ENCODE measurements at places on chromosomes 6 and 20.

GRCh38 chr6:43897571-43898302, 127.7 kb downstream of the VEGFA start:
- DNase-seq, result no peak

GRCh38 chr6:23620911-23621401, 505.1 kb upstream of the NRSN1 start:
- peak; percentile 72 for DNase-seq

DNA sequence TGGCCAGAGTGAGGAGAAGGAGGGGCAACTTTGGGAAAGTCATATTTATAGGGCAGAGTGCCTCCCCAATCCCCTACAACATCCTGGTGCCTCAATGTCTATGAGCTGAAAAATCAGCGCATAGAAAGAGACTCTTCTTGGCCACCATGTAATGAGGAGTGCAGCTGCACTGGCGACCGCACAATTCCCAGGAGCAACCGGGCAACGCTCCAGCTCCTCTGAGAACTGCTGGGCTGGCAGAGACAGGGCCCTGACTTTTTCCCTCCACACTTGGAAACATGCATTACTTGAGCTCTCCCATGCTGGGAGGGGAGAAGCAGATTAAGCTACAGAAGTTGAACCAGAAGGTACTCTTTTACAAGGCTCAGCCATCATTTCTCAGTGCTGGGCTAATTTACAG, 31.4 kb upstream of the MARCKS start:
- peak; percentile 93 for DNase-seq

- DNase-seq, result peak; percentile 93
Measured at GRCh38 chr20:47392015-47392720, 35.7 kb upstream of the ZMYND8 start.

- peak; percentile 37 for DNase-seq
Measured at GRCh38 chr6:92684386-92684785, 735.0 kb downstream of the EPHA7 start.

- DNase-seq, result no peak
Measured at GRCh38 chr6:63448229-63448628, 124.1 kb upstream of the LOC128125822 start.

DNA sequence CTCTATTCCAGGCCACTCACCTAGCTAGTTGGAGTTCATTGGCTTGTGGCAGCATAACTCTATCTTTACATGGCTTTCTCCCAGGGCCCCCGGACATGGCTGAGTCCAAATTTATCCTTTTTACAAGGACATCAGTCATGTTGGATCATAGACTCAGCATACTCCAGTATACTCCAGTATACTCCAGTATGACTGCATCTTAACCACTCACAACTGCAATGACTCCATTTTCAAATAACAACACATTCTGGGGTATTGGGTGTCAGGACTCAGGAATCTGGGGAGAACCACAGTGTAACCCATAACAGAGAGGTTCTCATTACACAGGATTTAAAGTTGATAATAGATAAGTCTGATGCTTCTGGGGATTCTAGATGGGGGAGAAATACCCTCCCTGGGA, 53.8 kb upstream of the TSHZ2 start:
- no peak for DNase-seq

DNA sequence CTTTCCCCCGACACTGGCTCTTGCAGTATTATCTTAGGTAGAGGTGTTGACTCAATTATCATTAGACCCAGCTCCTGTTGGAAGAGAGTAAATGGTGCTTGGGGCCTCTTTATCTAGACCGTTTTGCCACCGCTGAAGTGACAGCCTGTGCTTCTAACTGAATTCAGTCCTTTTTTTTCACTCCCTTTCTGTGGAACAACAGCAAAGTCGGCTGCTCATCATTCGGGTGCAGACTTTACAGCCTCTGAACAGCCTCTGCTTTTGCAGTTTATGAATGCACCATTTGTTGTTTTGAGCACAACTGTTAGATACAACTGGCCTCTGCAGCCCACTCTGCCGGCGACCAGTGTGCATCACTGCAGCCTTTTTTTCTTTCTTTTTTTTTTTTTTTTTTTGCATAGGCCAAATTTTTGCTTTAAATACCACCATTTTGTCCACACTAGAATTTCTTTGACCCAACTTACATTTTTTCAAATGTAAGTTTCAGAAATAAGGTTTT, 35.8 kb downstream of the RREB1 start:
- peak; percentile 45 for DNase-seq

DNA sequence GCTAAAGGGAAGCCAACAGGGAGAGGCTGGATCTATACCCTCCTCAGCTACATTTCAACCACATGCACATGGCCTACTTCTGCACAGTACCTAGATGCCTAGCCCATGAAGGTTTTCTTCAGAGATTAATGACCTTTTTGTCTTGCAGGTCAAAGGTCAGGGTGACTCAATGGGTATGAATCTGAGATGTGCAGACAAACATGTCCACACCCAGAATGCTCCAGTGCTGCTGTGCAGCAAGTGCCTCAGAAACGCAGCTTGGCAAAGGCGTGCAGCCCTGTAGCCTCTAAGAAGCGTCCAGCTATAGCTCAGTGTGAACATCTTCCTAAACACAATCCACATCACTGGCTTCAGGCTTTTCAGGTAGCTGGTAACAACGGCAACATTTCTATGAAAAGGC, 24.4 kb downstream of the MAP1LC3A start:
- peak; percentile 25 for DNase-seq

- DNase-seq, result no peak
Measured at GRCh38 chr6:6091608-6092002, 84.9 kb upstream of the NRN1 start.

- peak; percentile 62 for DNase-seq
Measured at GRCh38 chr6:219641-220198, 72.6 kb upstream of the DUSP22 start.

GRCh38 chr6:14547284-14547998, 429.9 kb downstream of the CD83 start:
- DNase-seq, result no peak

DNA sequence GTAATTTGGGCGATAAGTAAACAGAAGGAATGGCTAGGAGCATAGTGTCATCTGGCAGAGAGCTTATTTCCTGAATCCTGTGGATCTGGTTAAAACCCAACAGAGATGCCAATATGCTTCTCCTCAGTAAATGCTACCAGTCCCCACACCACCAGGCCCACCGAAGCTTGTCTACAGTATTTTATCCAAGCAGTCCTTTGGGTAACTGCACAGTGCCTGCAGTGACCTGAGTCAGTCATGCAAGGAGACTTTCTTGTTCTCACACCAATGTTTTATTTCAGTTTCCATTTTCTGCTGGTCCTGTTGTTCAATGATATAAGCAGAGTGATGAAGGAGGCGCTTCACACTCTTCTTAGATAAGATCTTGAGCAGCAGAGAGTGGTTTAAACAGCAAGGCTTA, 326.3 kb downstream of the RIMS1 start:
- no peak for DNase-seq

GRCh38 chr6:101730954-101731353, 337.4 kb downstream of the GRIK2 start:
- peak; percentile 32 for DNase-seq

GRCh38 chr20:59703046-59703445, 98.7 kb downstream of the PHACTR3 start:
- no peak for DNase-seq

GRCh38 chr6:41049521-41049920, 3.5 kb upstream of the APOBEC2 start:
- DNase-seq, result no peak

DNA sequence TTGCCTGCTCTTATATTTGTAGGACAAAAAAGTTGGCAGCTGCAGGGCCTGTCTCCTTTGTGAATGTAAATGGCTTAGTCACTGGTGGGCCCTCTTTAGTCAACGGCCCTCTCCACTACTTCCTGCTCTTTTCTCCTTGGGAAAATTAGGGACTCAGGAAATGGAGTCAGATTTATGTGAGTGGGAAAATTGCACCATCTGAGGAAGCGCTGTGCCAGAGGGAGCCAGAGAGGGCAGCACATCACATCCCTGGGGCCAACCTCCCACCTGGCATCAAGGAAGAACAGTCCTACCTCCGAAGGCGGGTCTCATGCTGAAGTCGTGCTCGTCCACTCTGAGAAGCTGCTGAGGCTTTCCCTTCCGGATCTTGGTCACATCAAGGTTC, 15.6 kb downstream of the GABRR2 start:
- DNase-seq, result peak; percentile 44

DNA sequence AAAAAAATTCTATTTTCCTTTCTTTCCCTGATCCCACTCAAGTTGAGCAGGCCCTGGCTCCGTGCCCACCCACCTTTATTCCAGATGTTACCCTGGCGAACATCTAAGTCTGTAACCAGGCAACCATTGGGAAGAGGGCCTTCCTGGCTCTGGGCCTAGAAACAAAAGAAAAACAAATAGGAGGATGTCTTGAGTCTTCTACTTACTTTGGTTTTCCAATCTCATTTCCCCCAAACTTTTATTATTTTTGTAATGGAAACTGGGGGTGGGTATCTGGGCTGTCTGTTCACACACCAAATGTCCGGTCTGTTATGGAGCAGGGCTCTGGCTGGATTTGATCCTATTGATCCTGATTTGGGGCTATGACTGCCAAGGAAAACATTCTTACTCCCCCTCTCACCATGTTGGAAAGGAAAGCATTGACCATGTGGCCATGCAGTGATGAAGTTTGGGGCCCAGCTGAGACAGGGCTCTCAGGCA, 744.1 kb downstream of the DHX35 start:
- DNase-seq, result peak; percentile 46

DNA sequence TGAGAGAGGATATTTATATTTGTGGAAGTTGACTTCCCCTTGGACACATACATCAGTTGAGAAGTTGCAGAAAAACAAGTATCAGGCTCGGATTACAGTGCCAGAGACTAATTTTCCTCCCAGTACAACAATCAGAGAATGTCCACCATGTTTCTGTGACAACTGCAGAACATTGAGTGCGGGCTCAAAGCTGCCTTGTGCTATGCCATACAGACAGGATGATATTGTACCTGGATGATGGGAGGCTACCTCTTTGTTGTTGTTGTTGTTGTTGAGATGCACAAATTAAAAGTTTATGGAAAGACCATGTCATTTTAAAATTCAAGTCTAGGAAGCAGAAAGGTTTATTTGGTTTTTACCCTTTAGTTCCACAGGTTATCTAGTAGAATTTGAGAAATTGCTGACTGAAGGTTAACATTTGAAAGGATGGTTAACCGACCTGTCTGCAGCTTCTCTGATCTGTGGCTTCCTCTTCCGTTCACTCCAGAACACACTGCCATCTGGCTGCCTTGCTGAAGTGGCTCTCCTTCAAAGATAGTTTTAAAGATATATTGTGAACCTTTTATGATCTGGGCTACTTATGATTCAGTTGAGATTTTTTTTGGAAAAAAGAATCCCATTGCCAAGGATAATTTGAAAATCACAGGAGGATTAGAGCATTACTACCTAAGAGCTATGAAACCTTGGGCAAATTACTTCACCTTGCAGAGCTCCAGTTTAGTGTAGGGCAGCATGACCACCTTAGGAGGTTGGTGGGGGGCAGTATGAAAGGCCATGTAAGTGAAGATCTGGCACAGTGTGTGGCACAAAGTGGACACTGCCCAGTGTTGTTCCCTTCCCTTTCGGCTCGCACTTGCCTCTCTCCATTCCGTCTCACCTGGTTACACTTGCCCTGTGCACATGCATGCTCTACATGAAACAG, 15.9 kb downstream of the TMEM200A start:
- DNase-seq, result no peak

DNA sequence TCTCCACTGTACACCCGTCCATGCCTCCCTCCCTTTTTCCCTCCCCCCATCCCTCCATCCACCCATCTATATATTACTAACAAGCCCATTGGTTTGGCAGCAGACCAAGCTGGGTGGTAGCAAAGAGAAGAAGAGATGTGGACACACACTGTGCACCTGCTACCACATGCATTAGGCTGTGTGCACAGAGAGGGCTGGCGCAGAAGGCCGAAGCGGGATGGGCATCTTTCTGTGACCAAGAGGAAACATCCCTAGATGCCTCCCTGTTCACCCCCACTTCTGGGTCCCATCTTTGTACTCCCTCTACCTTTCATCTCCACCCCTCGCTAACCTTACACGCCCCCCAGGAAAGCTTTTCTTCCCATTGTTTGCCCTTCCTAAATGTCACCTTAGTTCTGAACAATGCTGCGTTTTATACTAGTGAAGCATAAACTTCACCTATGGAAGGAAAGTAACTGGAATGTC, 64.9 kb upstream of the AFDN start:
- no peak for DNase-seq

- DNase-seq, result peak; percentile 65
Measured at GRCh38 chr6:111764238-111765175, 108.7 kb downstream of the FYN start.

DNA sequence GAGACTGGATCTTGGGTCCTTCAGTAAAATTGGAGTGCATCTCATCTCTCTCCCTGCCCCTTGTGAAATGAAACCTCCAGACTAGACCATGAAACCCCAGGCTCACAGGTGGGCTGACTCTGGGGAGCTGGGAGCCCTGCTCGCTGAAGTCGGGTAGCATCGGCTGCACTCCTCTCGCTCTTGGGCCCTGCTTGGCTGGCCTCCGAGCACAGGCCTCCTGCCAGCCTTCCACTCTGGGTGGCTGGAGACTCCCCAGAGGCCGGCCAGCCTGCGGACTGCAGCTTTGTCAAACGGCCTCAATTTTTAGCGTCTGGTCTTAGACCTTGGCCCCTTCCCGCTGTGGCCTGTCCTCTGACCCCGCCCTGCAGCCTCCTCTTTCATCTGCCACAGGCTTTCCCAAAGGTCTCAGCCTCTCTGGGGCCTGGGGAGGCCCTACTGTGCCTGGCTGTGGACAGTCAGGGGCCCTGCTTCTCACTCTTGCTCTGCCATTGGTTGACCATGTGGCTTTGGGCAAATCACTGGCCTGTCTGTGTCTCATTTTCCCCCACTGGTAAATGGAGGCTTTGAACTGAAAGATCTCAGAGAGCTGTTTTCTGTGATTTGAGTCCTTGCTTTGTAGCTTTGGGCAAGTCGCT, 45.1 kb downstream of the SRC start:
- DNase-seq, result no peak
